ENCODE measurements at places on chromosomes 2 and 18.

- H3K4me1 ChIP-seq, result peaks cover 11% of the 10 kb centered on the region
- no peaks in the 10 kb centered on the region for H3K36me3 ChIP-seq
- DNase-seq, result no peak
- H3K27me3 ChIP-seq, result no peaks in the 10 kb centered on the region
Measured at GRCh38 chr2:190376591-190377245, 31.4 kb upstream of the MFSD6 start.

DNA sequence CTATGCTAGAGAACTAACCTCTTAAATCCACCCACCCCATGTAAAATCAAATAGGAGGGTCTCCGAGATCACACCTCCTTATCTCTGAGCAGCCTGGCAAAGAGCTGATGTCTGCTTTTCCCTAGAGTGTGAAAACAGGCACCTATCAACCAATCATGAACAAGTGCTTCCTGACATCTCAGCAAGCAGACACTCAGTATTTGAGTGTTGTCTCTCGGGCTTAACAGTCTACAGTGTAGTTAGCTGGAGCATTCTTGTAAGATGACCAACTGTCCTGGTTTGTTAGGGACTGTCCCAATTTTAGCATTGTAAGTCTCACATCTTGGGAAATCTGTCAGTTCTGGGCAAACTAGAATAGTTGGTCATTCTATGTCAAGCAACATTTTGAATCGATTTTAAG lies 26.4 kb downstream of the MARCHF4 start:
- H3K27ac ChIP-seq, result no peak overlapping the region
- H3K36me3 ChIP-seq, result no peaks in the 10 kb centered on the region
- H3K4me3 ChIP-seq, result no peak overlapping the region
- H3K27me3 ChIP-seq, result no peaks in the 10 kb centered on the region
- no peak for DNase-seq
- peaks cover 9% of the 10 kb centered on the region for H3K4me1 ChIP-seq

DNA sequence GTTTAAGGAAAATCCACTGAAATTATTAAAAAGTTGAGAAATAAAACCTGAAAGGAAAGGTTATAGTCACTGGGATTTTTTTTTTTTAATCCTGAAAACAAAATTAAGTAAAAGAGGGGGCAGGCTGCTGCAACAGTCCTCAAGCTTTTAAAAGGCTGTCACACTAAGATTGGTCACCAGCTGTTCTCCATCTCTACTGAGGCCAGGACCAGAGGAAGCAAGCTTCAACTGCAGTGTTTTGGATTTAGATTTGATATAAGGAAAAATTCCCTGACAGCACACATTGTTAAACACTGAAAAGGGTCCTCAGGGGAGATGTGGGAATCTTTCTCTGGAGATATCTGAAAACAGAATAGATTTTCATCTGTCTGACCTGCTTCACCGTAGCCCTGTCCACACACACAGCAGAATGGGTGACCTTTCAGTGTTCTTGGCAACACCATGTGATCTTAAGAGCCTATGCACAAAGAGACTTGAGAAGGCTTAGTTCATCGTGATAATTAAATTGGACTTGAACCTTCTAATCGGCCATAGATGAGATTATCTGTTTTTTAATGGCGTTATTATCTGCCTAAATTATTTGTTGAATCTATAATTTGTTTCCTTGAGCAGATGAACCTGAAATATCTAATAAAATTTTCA lies 132.0 kb upstream of the BOD1L2 start:
- H3K27ac ChIP-seq, result no peak overlapping the region
- DNase-seq, result no peak
- H3K27me3 ChIP-seq, result no peaks in the 10 kb centered on the region
- H3K36me3 ChIP-seq, result no peaks in the 10 kb centered on the region
- H3K4me3 ChIP-seq, result no peak overlapping the region

DNA sequence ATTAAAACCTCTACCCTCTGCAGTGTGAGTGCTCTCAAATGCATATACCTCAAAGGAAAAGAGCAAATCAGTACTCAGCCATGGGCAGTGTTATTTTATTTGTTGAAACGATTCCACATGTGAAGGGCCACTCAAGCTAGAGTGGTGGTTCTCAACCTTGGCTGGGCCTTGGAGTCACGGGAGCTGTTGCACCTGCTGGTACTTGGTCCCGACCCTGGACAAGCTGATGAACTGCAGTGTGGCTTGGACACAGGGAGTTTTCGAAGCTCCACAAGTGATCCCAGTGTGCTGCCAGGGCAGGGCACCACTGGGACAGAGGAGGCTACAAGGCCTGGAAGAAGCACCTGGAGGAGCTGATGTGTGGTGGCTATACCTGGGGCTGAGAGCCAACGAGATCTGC lies 19.7 kb downstream of the GNLY start:
- H3K4me1 ChIP-seq, result peaks cover 55% of the 10 kb centered on the region
- H3K4me3 ChIP-seq, result no peak overlapping the region
- H3K27ac ChIP-seq, result peak overlapping the region; percentile 80
- no peak for DNase-seq
- no peaks in the 10 kb centered on the region for H3K27me3 ChIP-seq

DNA sequence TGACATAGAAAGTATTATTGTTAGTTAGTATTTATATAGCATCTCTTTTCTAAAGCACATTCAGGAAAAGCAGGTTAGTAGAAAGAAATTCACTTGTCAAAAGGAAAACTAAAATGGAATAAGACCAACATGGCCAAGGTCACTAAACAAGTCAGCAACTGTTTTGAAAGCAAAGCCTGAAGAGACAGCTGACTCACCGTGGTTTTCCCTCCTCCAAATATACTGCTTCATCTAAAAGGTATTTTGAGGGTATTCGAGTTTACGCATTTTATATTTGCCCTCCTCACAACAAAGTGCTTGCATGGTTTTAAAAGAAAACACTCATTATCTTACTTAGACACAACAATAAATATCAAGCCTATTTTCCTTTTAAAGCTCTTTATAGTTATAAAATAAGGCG lies 24.0 kb downstream of the ZNF385B start:
- H3K27ac ChIP-seq, result no peak overlapping the region
- no peaks in the 10 kb centered on the region for H3K36me3 ChIP-seq
- H3K27me3 ChIP-seq, result no peaks in the 10 kb centered on the region
- no peak overlapping the region for H3K4me3 ChIP-seq
- H3K4me1 ChIP-seq, result no peaks in the 10 kb centered on the region
